ENCODE measurements at places on chromosomes 7 and 10. TPM values are rescaled to one million over a fixed set of nuclear protein-coding genes. Genes with fewer than 3 reads are reported as not detected.

DNA sequence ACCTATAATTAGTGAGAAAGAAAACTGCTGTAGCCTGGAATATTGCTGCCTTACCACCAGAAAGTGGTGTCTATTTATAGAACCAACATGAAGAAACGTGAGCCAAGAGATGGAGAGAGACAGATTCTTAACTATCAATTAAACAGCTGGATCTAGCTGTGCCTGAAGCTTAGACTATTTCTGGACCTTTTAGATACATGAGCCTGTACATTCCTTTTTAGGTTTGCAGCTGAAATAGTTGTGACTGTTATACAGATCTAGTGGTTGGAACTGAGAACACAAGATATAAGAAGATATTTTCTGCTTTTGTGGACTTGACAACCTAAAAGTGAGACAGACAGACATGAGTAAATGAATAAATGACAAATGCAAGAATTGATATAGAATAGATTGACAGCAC, 73.4 kb downstream of the CDK14 start:
- no peak for DNase-seq

- no peak for DNase-seq
Observed at GRCh38 chr7:8260871-8261694, 884 bp downstream of the ICA1 start.

GRCh38 chr10:49269523-49269922, 29.4 kb upstream of the C10orf71 start:
- no peak for DNase-seq

- no peak for DNase-seq
Observed at GRCh38 chr10:24872049-24872789, 80.2 kb downstream of the PRTFDC1 start.

GPR26 gene
- not detected for total RNA-seq

GRCh38 chr10:129397198-129397974, 69.7 kb upstream of the MGMT start:
- DNase-seq = no peak

DNA sequence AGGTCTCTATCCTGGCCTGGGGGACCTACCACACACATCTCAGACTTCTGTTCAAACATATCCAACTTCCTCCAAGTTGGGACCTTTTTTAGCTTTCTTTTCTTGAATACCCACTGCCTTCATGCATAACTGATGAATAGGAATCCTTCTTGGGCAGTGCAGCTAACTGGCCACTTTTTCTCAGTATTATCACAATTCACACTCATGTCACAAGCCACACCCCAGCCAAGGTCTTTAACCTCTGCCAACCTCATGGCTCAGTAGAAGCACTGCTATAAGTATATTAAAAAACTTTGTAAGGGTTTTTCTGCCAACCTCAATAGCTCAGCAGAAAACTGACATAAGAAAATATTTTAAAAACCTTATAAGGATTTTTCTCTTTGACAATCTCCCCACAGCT, 44.5 kb downstream of the HHEX start:
- no peak for DNase-seq

GRCh38 chr10:101718690-101719275, 23.8 kb upstream of the FBXW4 start:
- DNase-seq = no peak

SPACDR gene
- not detected for total RNA-seq

DNA sequence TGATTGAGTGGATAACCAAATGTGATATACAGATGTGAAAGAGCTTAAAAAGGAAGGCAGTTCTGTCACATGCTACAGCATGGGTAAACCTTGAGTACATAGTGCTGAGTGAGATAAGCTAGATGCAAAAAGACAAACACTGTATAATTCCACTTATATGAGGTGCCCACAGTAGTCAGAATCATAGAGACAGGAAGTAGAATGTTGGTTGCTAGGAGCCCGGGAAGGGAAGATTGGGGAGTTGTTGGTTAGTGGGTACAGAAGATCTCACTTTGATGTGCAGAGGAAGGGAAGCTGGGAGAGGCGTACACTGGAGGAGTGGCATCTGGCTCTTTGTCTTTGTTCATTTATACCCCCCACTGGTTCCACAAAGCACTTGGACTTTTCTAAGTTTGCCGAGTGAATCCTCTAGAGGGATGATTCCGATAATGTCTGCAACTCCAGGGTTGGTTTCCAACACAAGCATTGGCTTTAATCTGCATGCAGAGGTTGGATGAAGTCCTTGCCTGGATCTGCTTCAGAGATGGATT, 39.5 kb downstream of the TSPAN14 start:
- no peak for DNase-seq

GRCh38 chr7:107920048-107920772, 29.2 kb downstream of the DLD start:
- no peak for DNase-seq

DNA sequence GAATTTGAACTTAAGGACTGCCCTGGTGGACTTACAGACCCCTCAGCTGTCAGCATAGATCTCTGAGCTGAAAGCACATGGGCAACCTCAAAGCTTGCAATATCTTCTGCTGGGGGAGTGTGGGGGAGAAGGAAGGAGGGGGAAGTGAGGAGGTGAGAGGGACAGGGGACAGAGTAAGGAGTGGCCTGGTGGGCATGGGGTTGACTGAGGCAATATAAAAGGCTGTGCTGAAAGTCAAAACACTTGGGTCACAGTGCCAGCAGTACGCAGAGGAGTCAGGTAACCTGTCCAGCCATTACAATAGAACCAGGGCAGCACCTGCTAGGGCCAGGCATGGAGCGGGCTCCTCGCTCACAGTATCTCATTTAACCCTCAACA, 43.2 kb downstream of the PPP1R3C start:
- no peak for DNase-seq

CADPS2 gene
- total RNA-seq = 32.1 TPM

VAX1 gene
- not detected for total RNA-seq

DNA sequence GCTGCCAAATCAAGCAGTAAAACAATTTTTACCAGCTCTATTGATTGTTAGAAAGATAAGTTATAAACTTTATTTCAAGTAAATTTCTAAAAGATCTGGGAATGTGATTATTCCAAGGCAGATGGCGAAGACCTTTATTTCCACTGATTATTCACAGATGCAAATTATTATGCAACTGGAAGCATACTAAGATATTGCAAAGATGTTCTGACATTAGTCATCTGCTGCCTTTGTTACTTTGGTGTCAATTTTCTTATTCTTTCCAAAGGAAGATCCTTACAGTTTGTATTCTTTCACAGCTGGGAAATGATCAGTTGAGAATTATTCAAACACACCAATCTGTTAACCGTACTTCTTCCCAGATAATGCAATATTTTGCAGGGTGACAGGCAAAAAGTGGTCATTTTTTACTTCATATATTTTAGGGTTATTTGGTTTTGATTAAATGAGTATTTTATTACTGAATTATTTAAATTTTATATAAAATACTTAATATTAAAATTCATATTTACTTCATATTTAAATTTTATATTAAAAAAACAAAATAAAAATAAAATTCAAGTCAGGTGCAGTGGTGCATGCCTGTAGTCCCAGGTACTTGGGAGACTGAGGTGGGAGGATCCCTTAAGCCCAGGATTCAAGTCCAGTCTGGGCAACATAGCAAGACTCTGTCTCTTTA, 171.3 kb downstream of the FZD1 start:
- no peak for DNase-seq

DNA sequence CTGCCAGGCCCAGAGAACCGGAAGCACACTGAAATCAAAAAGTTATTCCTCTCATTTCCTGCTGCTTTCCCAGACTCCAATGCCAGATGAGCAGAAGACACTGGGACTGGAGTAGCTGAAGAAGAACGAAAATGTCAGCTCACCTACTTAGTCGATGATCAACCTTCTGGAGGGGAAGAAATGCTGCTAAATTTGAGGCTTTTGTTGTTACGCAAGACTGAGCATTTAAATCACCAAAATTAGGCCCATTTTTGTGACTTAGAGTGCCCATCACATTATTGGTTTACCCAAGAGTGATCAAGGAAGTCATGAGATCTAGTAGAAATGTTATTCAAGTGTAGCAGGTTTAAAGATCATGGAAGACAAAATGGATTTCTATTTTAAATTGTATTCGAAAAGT, 182.1 kb upstream of the PLXDC2 start:
- DNase-seq = no peak

DNA sequence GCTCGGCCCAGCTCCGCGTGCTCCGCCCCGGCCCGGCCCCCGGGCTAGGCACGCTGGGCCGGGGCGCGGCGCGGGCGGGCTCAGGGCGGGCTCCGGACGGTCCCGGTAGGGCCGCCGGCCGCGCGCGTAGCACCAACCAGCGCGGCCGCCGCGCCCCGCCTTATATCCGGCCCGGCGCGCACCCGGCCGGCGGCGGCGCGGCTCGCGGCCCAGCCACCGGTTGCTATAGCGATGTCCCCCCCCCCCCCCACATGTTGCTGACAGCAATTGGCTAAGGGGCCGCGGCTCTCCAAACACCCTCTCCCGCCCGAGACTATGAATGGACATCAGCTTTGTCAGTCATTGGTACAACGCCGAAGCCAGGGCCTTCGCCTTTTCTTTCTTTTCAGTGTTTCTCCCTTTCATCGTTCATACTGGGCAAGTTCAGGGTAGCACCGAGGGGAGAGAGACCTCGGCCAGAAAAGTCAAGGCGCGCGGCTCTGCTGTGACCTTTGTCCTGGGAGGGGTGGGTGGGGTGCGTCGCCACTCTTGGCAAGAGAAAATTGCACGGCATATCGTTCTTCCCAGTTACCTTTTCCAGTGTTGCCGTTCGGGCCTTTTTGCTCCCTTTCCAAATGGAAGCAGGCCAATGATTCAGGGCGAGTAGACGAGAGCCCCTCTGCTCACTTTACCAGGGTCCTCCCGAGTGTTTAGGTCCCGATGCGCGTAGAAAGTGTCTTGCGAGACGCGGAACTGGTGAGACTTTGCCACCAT, 354.2 kb downstream of the DNAJB6 start:
- no peak for DNase-seq

GRCh38 chr7:137888241-137888640, 41.5 kb upstream of the DGKI start:
- DNase-seq = no peak

COL17A1 gene
- total RNA-seq = 1.7 TPM

GRCh38 chr7:99140813-99141212, 3.1 kb downstream of the SMURF1 start:
- no peak for DNase-seq

CCDC3 gene
- 38.4 TPM for total RNA-seq

SKIDA1 gene
- total RNA-seq = 1.1 TPM

GRCh38 chr10:18460032-18460431, 191.4 kb downstream of the NSUN6 start:
- DNase-seq = no peak

GPER1 gene
- 3.7 TPM for total RNA-seq

All from omental fat pad (tissue), 4 donors.